ENCODE measurements at places on chromosomes 7 and 10.
A peak's percentile ranks its signal among the peaks of the same experiment; 100 is the strongest.

GRCh38 chr10:126155528-126155927, 232.7 kb downstream of the ADAM12 start:
- DNase-seq = no peak

DNA sequence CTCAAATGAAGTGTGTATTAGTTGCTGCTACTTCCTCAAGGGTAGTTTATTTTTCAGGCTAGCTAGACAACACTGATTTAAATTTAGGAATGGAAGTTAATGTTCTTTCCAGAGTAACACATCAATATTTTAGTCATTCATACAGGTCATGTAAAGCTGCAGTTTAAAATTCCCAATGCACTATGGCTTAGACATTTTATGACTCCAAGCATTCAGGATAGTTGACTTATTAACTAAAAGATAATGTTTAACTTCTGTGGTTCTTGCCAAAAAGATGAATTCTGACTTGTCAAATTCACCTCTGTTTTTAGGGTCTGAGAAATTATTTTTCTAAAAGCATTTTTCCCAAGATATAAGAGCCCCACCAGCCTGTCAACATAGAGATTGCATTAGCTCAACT, 131.9 kb downstream of the TFPI2 start:
- no peak for DNase-seq

DNA sequence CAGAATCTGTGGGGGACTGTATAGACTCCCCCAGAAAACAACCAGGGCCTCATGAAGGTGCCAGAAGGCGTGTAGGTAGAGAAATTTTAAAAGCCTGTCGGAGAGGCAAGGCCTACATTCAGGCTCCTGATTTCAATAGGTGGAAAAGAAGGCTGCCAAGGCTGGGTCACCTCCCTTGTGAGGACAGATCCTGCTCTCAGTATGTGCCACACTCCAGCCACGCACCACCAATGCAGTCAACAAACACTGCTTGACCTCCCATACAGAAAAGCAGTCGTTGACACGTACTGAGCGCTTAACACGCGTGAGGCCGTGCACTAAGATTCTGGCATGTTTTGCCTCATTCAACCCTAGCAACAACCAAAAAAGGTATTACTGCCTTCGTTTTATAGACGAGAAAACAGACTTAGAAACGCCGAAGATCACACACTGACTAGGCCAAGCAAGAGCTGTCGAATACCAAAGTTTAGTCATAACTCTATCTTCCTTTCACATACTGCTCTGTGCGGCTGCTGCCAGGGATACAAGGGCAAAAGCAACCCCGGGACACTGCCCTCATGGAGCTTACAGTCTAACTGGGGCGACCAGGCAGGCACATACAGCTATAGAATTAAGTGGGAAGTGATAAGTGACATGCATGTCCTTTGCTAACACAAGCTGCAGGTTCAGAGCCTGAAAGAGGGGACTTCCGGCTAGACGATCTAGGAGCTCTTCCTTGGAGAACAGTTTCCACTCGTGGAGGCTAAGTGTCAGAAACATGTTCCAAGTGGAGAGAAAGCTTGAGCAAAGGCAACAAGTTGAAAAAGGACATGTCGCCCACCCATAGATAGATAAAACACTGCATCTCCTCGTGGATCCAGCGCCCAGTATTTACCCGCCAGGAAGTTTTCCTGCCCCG, 797 bp upstream of the NKX2-3 start:
- DNase-seq = no peak

DNA sequence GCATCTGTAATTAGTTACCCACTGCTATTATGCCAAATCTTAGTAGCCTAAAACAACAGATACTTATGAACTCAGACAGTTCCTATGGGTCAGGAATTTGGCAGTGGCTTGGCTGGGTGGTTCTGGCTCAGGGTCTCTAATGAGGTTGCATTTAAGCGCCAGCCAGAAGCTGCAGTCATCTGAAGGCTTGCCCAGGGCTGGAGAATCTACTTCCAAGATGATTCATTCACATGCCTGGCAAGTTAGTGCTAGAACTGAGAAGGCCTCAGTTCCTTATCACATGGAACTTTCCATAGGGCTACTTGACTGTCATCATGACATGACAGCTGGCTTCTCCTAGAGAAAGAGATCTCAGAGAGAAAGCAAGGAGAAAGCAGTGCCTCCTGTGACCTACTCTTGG, 121.3 kb downstream of the AVL9 start:
- no peak for DNase-seq

DNA sequence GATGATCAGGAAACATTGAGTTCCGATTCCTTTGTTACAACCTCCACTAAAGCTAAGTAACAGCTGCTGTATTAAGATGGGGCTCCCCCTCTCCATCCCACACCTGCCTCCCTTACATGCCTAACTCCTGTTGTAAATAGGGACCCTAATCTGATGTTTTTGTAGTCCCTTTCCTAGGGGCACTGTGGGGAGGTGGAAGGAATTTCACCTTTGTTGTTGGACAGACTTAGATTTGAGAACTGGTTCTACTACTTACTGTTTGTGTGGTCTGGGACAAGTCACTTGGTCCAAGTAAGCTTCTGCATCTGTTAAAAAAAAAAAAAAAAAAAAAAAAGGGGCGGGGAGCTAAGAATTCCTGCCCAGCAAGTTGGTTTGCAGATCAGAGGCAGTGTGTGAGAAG, 42.6 kb downstream of the KIAA1217 start:
- no peak for DNase-seq

- DNase-seq = no peak
These were observed 19.5 kb downstream of the CPVL start for GRCh38 chr7:29126804-29127203.

- DNase-seq = no peak
These were observed 16.5 kb downstream of the RRP12 start for GRCh38 chr10:97384641-97385040.

GRCh38 chr7:117835016-117835664, 38.1 kb downstream of the CTTNBP2 start:
- no peak for DNase-seq

DNA sequence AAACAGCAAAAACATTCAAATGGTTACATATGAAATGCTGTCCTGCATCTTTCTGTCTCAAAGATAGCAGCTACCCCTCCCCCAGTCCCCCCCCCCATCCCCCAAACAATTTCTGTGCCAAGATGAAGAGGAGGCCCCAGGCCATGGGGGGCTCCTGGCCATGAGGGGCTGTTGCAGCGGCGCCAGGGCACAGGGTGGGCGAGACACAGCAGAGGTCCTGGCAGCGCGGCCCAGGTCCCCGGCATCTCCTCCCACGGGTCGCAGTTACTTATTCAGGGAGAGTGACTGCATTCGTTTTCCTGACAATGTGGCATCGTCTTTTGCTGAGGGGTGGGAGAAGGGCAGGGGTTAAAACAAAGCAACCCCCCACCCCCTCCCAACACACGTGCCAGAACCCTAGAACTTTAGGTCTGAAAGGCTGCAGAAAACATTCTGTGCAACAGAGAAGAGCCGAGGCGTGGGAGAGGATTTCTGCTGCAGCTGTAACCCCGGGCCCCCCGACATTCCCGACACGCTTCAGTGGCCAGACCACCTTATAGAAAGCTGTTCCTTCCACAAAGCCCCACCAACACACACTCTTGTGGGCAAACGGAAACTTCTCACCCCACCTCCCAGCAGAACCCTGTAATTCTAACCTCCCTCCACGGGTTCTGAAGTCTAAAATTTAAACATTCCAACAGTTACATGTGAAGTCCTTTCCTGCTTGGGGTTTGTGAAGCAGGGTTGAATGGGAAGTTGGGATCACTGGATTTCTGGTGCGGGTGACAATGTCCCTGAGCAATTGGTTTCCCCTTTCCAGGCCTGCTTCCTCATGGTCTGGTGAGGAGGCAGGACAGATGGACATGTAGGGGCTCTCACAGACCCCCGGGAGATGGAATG, 11.7 kb downstream of the PDAP1 start:
- no peak for DNase-seq

DNA sequence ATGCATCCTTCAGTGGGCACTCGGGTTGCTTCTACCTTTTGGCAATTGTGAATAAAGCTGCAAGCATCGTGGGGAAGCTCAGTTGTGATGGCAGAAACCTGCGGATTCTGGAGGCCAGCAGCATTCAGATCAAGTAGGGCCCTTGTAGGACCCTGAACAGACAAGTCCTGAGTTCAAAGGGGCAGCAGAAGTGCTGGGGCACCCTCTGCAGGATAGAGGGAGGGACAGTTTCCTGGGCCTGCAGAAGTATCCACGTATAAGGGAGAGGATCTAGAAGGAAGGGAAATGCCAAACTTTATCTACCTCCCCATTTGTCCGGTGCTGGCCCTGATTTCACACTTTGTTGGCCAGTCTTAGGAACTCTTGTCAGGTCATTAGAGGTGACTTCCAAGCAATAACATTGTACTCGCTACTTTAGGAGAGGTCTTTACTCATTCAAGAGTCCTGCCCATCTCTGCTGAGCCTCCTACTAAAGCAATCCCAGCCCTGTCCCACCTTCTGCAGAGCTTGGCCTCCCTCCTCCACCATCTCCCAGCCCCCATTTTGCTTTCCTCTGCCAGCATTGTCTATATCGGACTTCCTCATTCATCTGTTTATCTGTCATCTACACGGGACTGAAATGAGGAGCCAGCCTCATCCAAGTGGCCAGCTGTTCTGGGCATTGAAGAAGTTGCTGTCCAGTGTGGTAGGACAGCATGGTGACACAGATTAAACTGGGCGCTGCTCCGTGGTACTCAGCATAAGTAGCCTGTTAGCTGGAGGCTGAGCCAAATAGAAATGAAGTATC, 26.6 kb upstream of the R3HCC1L start:
- peak; percentile 63 for DNase-seq

- no peak for DNase-seq
These were observed 86.2 kb upstream of the PDGFA start for GRCh38 chr7:605661-606450.

DNA sequence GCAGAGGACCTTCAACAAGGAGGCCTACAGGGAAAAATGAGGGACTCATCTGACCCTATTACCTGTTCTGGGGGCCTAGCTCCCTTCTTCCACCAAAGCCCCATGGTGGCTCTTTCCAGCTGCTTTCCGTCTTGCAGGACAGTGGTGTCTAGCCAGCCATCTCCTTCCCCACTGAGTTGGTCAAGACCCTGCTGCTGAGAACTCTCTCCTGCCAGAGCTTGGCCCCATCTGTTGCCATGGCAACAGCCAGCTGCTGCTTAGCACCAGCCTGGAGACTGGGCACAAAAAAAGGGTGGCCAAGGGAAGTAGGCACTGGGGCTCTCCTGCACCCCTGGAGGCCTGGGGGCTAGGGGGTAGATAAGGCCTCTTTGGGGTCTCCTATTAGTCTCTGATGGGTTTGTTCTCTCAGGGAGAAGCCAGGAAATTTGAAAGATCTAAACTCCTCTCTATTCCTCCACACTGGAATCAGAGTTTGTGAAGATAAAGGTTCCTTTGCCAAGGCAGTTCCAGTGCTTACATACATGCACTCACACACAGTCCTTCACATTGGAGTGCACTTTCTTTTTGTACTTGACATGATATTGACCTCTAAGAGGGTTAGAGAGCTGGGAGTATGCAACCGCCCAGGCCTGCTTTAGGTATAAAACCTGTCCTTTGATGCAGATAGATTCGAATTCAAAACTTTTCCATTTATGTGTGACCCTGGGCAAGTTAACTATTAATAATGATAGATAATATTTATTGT, 15.8 kb downstream of the TSPAN33 start:
- DNase-seq = no peak

DNA sequence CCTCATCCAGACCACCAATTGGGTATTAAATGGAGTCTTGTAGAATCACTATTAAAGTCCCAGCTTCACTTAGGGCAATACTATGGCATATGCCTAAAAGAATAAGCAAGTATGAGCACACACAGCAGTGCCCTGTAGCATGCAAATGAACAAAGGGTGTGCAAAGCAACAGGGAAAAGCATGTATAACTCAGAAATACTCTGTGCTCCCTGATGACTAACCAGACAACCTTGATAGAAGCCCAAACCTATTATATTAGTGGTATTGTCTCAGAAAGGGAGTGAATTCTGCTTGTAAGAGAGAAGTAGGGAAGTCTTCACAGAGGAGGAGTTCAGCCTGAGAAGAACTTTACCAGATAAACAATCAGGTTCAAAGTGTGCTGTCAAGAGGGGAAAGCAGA, 131.2 kb downstream of the DGKI start:
- DNase-seq = no peak

DNA sequence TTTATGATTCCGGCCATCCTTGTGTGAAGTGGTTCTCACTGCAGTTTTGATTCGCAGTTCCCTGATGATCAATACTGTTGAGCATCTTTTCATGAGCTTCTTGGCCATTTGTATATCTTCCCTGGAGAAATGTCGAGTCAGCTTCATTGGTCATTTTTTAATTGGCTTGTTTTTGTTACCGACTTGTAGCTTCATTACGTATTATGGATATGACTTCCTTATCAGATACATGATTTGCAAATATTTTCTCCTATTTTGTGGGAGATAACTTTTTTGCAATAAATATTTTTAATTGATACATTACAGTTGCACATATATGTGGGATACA, 27.4 kb upstream of the TPK1 start:
- no peak for DNase-seq

DNA sequence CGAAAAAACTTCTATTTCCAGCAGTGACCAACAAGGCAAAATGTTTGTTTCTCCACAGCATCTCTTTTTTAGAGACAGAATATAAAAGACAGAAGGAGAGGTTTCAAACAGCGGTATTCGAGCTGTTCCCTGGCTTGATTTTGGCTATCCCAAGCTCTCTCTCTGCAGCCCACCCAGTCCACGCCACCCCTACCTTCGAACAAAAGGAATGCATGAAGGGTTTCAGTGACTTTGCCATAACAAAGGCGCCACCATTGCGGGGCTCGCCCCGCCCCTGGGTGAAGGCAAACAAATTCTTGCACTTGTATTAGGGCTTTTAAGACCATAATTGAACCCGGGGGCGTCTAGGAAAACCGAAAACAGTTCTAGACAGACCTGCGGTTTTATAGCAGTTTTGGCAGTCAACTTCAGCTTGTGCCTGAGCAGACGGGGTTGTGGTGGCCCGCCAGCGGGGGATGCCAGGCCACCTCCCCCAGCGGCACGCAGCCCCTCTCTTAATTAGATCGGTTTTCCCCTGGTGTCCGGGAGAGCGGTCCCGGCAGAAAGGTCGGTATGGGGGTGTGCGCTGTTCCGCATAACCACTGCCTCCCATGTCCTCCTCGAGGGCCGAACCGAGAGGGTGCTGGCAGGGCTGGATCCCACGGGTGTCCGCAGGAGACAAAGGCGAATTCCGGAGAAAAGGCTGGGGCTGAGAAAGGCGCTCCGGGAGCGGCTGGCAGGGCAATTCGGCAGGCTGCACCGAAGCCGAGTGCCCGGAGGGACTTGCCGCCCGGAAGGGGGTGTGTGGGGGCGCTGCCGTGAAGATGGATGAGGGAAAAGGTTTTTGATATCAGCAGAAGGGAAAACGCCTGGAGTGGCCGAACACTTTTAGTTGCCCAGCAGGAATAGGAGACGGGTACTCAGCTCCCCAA, 2.7 kb upstream of the HOXA11 start:
- DNase-seq = peak; percentile 3

GRCh38 chr7:143245123-143245522, 18.1 kb upstream of the GSTK1 start:
- no peak for DNase-seq
